ENCODE measurements at places on chromosomes 1 and 21.

GRCh38 chr1:5640845-5641244 lies 351.4 kb downstream of the NPHP4 start:
- no peaks in the 10 kb centered on the region for H3K4me1 ChIP-seq
- no peaks in the 10 kb centered on the region for H3K27me3 ChIP-seq
- no peak overlapping the region for H3K4me3 ChIP-seq
- no peak for DNase-seq
- H3K36me3 ChIP-seq = no peaks in the 10 kb centered on the region

DNA sequence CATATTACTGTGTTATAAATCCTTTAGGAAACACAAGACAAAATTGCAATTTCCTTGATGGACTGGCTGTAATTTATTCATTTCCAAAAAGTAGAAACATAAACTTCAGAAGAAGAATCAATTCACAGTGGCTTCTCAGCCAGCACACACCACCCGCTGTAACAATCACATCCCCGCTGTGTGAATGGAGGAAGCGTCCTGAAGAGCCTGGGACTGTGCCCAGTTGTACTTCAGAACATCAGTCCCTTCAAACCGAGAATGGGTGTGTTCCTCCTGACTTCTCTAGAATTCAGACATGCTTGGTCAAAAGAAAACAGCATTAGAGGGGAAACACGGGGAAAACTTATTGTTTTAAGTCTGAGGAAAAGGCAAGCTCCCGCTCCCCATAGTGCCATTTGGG lies 28.8 kb upstream of the CD84 start:
- no peaks in the 10 kb centered on the region for H3K4me1 ChIP-seq
- no peak for DNase-seq
- H3K36me3 ChIP-seq = no peaks in the 10 kb centered on the region
- H3K27ac ChIP-seq = no peak overlapping the region
- no peak overlapping the region for H3K4me3 ChIP-seq

- H3K36me3 ChIP-seq = no peaks in the 10 kb centered on the region
- H3K27ac ChIP-seq = no peak overlapping the region
- no peaks in the 10 kb centered on the region for H3K4me1 ChIP-seq
- H3K4me3 ChIP-seq = no peak overlapping the region
These were observed 42.7 kb downstream of the NIBAN1 start for GRCh38 chr1:184931566-184931965.

DNA sequence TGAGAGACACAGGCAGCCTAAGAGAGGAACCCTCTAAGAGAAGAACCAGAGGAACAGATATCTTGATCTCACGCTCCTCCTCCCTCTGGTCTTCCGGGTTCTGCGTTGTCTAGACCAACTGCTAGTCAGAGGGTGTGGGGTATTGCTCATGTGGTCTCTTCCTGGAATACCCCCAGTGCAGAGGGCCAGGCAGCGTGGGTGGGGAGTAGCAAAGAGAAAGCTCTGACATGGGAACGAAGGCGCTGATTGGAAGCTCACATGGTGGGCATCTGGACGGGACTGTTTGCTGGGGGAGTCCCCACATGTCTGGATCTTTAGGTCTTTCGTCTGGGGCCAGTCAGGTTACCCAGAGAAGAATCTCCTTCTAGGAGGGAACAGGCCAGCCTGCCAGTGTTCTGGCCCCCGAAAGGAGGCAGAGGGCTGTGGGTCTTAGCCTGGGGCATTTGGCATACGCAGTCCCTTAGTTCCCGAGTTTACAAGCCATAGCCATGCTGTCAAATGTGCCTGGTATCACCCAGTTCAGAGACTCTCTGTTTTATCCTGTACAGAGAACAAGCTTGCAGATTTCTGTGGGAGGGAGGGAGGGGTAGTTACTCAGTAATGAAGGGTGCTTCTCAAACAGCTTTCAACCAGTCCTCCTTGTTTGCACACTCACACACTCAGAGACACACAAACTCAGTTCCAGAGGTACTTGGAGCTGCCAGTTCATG lies 18.3 kb upstream of the IL6R start:
- DNase-seq = no peak
- no peak overlapping the region for H3K27ac ChIP-seq
- no peaks in the 10 kb centered on the region for H3K36me3 ChIP-seq
- no peaks in the 10 kb centered on the region for H3K4me1 ChIP-seq
- H3K4me3 ChIP-seq = no peak overlapping the region

- H3K27ac ChIP-seq = no peak within 1 kb of the TSS
- H3K4me1 ChIP-seq = peaks cover 25% of the 10 kb centered on the region
- peaks cover 28% of the 10 kb centered on the region for H3K27me3 ChIP-seq
- peak within 1 kb of the TSS; percentile 46 for H3K4me3 ChIP-seq
These were observed at the start of gene EFNA1 for GRCh38 chr1:155127105-155127966. Gene EFNA1 (plus strand): TSS chr1:155127876. CDS start chr1:155127978, 102 bp downstream.

GRCh38 chr21:33238565-33239255 lies 9.0 kb downstream of the IFNAR2 start:
- no peak for DNase-seq
- H3K4me1 ChIP-seq = 0 out of 2 replicates have a peak, but pooled peaks cover 1% of the 10 kb centered on the region
- no peak overlapping the region for H3K4me3 ChIP-seq
- H3K36me3 ChIP-seq = no peaks in the 10 kb centered on the region
- H3K27me3 ChIP-seq = no peaks in the 10 kb centered on the region

GRCh38 chr21:42125571-42126544 lies 54.7 kb downstream of the UMODL1 start:
- H3K36me3 ChIP-seq = no peaks in the 10 kb centered on the region
- H3K4me3 ChIP-seq = no peak overlapping the region
- H3K27me3 ChIP-seq = no peaks in the 10 kb centered on the region
- no peak overlapping the region for H3K27ac ChIP-seq

DNA sequence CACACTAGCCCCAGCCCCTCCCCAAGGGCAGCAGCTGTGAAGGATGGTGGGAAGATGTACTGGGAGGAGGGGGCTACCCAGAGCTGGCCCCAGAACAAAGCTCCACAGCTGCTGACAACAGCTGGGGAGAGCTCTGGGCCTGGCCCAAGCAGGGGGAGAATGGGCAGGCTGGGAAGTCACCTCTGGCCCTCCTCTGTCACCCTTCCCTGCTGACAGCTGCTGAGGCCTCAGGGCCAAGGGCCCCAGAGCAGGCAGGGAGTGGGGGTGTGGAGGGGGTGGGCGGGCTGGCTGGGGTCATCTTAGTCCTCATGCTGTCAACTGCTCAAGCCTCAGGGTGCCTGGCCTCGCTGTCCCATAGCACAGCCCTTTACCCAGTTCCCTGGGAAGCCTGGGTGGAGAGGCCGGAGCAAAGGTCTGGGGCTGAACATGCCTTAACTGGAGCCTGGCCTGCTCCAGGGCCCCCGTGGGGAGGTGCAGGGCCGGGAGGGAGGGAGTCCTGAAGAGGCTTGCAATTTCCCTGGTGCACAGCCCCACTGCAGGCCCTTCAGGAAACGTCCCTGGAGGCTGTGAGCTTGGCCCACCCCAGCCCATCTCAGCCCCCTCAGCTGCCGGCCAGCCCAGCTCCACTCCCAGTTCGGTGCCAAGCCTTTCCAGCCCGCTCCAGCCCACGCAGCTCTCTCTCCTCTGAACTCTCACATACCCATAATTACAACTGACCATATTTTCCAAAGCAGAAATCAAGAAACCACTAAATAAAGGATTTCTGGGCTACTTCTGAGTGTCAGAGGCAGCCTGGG lies 25.7 kb downstream of the HSPG2 start:
- H3K4me3 ChIP-seq = no peak overlapping the region
- H3K36me3 ChIP-seq = 0 out of 2 replicates have a peak, but pooled peaks cover 2% of the 10 kb centered on the region
- DNase-seq = no peak
- H3K27me3 ChIP-seq = no peaks in the 10 kb centered on the region

GRCh38 chr1:92210701-92211100 lies 7.0 kb upstream of the C1orf146 start:
- no peak overlapping the region for H3K4me3 ChIP-seq
- H3K4me1 ChIP-seq = no peaks in the 10 kb centered on the region
- H3K27me3 ChIP-seq = no peaks in the 10 kb centered on the region
- H3K27ac ChIP-seq = no peak overlapping the region
- no peak for DNase-seq

- no peak overlapping the region for H3K4me3 ChIP-seq
- no peak overlapping the region for H3K27ac ChIP-seq
- peak; percentile 75 for DNase-seq
- H3K36me3 ChIP-seq = no peaks in the 10 kb centered on the region
- H3K4me1 ChIP-seq = peaks cover 19% of the 10 kb centered on the region
- H3K27me3 ChIP-seq = no peaks in the 10 kb centered on the region
These were observed 116.8 kb downstream of the CASZ1 start for GRCh38 chr1:10679496-10680220.

Data from iPS DF 6.9 (cell line).